ENCODE measurements at places on chromosomes 5 and 9.

DNA sequence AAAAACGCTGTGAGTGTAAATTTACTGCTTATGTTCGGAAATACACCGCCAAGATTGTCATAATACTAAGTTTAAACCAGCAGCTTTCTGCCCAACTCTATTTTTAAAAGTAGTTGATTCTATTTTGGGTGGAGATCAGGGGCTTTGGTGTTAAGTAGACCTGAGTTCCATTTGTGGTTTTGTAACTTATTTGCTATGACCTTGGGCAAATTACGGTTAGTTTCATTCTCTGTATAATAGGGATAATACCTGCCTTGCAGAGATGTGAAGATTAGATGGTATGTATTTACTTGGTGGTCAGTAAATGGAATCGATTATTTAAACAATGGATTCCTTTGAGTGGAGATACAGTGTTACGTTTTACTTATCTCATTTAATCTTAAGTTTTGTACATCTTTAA lies 1.6 kb downstream of the RAD23B start:
- DNase-seq = no peak

GRCh38 chr5:143826951-143827444 lies 15.0 kb downstream of the HMHB1 start:
- DNase-seq = no peak

DNA sequence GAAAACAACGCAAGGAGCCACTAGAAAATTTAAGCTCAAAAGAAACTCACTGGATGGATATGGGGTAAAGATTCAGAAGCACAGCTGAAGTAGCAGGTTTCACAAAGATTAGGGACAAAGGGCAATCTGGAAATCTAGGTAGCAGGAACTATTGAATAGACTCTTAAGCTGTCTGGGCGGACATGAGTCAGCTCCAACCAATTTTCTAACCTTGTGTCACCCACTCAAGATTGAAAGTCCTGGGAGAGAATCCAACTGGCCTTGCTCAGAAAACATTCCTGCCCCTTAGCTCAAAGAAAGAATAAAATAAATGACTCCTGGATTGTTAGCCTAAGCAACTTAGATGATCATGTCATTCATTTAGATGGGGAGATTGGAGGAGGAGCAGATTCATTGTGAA lies 69.2 kb downstream of the STK32A start:
- no peak for DNase-seq

GRCh38 chr5:149383399-149383798 lies 4.3 kb upstream of the IL17B start:
- no peak for DNase-seq

- DNase-seq = no peak
Measured at GRCh38 chr5:169804861-169805260, 167.8 kb downstream of the DOCK2 start.

- DNase-seq = no peak
Measured at GRCh38 chr9:18699764-18700163, 225.8 kb downstream of the ADAMTSL1 start.

DNA sequence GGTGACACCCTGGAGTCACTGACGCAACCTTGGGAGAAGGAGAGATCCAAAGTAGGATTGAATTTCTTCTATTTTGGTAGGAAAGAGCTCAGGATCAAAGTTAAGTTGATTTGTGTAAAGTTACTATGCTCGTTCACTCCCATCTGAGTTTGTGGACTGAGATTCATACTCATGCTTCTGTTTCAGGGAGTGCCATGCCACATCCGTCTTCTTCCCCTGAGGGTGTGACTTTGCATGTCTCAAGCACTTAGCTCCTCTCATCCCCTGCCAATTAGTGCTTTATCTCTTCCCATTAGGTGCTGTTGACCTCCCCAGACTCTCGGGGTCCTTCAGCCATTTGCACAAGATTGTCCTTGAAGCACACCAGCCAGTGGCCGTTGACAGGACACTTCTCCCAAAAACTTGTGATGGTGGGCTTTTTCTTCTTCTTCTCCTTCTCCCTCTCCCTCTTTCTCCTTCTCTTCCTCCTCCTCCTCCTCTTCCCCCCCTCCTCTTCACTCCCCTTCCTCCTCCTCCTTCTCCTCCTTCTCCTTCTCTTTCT lies 232.2 kb upstream of the KLF4 start:
- DNase-seq = no peak

- no peak for DNase-seq
Measured at GRCh38 chr5:11386398-11386797, 517.8 kb downstream of the CTNND2 start.

DNA sequence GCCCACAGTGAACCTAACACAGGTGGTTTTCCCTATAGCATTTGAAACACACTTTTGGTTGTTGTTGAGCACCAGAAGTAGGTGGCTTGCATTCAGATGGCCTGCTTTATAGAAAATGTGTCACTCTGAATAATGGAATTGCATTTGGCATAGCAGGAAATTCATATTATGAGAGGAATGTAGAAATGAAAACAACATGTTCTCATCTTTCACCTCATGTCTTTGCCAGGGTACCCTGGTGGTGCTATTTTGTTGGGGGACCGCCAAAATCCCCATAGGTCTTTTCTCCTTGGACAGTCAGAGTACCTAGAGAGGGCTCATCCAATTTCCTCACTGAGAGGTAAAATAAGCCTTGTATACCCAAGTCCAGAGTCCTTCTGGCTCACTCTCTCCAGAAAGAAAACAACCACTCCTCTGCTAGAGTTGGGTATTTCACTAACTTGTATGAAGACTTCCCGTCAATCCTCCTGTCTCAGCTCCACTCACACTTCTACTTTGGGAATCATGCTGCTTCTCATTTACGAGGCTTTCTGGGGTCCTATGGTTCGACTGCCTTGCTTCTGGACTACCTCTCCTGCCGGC lies 67.4 kb downstream of the MRPS27 start:
- no peak for DNase-seq

- no peak for DNase-seq
Measured at GRCh38 chr9:1460143-1460769, 410.1 kb downstream of the DMRT2 start.

DNA sequence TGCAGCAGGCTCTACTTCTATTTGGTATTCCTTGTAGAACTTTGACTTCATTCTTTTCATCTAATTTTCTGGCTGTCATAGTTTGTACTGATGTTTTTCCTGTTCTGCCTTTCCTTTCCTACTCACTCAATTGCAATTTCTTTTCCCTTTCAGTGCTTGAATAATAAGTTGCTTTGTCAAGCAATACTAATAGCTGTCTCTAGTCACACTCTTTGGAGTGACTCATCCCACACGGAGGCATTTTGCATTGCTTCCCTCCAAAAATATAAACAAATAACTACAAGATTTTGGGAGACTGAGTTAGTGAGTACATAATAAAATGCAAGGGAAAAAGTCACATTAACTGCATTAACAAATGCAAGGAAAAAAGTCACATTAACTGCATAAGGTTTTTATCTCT lies 465.9 kb downstream of the CDH9 start:
- no peak for DNase-seq

DNA sequence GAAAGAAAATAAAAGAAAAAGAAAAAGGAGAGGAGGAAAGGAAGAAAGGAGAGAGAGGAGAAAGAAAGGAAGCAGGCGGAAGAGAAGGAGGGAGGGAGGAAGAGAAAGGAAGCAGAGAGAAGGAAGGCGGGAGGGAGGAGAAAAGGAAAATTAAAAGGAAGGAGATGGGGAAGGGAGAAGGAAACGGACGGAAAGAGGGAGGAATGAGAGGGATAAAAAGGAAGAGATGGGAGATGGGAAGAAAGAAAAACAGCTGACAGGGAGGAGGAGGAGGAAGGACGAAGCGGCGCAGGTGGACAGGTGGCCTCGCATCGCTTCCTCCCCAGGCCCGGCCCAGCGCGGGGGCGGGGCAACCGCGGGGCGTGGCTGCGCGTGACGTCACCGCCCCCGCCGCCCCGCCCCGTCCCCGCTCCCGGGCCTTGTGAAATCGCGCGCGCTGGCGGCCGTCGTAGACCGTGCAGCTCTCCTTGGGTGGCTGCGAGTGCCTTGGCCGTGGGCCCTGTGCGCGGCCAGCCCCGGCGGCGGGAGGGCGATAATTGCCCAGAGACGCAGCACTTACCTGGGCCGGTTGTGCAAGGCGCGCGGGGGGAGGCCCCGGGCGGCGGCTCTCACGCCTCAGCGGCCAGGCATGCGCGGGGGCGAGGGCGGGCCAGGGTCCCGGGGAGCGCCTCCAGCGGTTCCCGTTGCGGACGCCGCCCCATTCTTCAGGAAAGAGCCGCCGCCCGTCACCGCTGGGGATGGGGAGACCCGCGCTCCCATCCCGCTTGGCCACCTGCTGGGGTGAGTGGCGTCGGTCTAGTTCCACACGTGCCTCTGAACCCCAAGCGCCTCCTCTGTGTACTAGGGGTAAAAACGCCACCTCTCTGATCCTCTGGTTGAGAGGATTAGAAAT lies 49.6 kb upstream of the FOXE1 start:
- DNase-seq = no peak

DNA sequence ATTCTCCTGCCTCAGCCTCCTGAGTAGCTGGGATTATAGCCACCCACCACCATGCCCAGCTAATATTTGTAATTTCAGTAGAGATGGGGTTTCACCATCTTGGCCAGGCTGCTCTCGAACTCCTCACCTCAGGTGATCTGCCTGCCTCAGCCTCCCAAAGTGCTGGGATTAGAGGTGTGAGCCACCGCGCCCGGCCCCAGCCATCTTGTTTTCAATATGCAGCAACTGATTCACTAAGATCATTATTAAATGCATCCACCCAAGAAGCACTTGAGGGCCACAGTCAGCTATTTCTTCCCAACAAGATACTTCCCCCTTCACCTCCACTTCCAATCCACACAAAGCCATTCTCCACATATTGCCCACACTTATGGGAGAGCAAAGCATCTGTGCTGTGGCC lies 115.8 kb downstream of the BNC2 start:
- DNase-seq = no peak

GRCh38 chr5:179803651-179804554 lies 2.8 kb downstream of the MGAT4B start:
- DNase-seq = no peak

All from left forelimb (tissue), 1 donor.